T-helper 1 cell (primary cell): ENCODE measurements at places on chromosomes 7 and 10.

DNA sequence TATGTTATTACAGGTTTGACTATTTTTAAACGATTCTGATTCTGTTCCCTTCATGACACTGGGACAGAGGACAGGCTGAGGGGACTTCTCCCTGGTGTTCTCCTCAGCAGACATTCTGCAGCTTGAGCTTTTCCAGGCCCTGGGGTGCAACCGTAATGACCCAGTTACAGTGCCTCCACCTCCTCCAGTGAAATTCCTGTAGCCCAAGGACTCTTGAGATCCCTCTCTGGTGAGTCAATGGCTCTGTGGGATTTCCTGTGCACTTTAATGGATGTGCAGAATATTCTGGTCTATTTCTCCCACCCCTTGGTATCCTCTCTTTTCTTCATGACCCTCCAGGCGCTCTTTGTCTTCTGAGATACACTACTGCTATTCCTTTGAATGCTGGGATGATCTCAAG lies 319.3 kb downstream of the INHBA start:
- no peak for DNase-seq

DNA sequence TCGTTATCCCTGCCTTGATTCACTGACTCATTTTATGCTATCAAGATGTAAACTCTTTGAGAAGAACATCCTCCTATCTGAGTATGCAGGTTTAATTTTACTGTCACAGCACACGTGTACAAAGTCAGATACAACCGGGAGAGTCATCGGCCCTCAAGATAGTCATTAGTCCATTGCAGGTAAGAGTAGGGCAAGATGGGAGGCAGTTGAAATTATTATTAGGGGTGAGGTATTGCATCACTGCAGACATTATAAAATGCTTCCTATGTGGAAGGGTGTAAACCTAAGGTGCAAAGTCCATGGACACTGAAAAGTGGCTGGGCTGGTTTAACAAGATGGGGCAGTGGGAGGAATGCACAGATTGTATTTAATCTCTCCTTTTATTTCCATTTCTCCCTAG lies 113.7 kb downstream of the ARL4A start:
- no peak for DNase-seq

GRCh38 chr7:91929463-91929862 lies 11.2 kb upstream of the AKAP9 start:
- no peak for DNase-seq

DNA sequence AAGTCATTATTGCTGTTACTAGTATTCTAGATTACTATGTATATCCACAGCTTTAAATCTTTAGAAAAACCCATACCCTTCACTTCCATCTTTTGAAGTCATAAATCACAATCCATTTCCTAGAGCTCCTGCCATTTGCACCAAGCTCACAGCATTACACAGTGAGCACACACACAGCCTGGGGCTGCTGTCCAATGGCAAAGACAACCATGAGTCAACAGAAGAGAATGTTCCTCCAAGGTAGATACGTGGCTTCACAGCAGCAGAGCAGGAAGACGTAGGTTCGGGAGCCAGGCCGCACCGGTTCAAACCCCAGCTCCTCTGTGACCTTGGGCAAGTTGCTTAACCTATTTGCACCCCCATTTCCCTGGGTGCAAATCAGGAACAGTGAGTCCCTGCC lies 234.6 kb downstream of the DIP2C start:
- no peak for DNase-seq

DNA sequence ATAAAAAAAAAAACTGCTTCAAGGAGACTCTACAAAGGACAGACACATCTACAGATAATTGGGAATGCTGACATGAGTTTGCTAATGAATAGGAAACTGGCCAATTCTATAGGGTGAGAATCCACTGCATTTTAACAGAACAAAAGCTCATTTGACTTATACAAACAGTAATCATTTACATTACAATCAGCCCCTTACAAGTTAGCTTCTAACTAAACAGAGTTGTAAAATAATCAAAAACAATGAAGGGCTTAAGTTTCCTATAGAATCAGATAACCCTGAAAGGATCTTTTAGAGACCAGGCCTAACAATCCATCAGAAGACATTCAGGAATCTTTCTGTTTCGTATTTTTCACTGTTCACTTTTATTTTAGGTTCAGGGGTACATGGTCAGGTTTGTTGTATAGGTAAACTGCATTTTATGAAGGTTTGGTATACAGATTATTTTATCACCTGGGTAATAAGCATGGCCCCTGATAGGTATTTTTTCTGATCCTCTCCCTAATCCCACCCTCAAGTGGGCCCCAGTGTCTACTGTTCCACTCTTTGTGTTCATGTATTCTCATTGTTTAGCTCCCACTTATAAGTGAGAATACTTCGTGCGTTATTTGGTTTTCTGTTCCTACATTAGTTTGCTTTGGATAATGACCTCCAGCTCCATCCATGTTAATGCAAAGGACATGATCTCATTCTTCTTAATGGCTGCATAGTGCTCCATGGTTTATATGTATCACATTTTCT lies 131.3 kb upstream of the NOBOX start:
- no peak for DNase-seq

DNA sequence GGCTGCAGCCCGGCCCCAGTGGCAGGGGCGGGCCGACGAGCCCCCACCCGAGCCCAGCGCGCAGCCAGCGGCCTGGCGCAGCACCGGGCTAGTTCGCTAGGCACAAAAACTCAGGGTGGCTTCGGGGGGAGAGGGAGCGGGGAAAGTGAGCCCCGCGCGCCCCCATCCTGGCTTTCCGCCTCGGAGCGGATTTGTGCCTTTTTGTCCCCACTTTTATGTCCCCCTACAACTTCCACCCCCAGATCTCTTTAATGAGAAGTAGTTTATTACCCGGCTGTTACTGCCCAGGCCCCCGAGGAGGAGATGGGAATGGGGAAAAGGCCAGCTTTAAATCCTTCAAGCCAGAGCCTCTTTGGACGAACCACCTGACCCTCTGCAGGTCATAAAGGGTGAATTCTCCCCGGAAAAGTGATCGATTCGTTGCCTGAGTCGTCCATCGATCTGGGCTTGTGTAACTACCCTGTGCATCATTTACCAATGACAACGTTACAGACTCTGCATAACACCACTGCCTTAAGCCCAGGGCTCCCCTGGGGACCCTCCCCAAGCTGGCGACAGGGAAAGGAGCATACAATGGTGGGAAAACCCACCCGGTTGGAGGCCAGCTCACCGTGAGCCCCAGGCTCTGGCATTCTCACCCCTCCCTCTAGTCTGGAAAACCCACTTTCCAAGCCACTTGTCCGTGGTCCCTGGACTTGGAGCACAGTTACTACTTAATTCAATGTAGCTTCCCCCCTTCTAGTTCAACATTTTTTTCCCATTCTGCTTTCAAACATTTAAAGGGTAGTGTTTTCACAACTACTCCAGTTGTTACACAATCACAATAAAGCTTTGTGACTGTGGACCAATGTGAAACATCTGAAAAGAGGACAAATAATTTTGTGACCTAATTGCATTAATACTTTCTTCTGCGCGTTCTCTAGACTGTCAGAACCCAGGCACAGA lies 748 bp upstream of the SH3PXD2A start:
- no peak for DNase-seq

- no peak for DNase-seq
These were observed 28.1 kb downstream of the ST8SIA6 start for GRCh38 chr10:17426263-17426750.
